ENCODE measurements at places on chromosomes 7 and 10. TPM values are rescaled to one million over a fixed set of nuclear protein-coding genes. Genes with fewer than 3 reads are reported as not detected.

The OR9A2 gene
- total RNA-seq, result not detected

- DNase-seq, result no peak
These were observed 251.9 kb upstream of the HGF start for GRCh38 chr7:82021713-82022112.

The TRIM73 gene
- 5.4 TPM for total RNA-seq

The AKR1D1 gene
- not detected for total RNA-seq

The LRIT1 gene
- total RNA-seq, result not detected

DNA sequence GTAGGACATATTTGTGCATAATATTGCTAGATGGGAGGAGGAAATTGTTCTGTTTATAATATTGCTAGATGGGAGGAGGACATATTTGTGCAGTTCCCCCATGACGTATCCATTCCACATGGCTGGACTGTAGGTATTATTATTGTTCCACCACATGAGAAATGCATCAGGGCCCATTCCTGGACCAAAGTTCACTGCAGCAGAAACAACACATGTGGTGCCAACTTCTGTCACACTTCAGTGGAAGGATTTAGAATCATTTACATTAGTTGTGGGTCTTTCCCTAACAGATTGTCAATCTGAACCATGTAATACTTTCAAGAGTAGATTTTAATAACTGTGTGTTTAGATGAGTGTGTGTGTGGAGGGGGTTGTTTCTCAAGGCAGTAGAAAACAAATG, 32.7 kb upstream of the MACC1 start:
- DNase-seq, result no peak

DNA sequence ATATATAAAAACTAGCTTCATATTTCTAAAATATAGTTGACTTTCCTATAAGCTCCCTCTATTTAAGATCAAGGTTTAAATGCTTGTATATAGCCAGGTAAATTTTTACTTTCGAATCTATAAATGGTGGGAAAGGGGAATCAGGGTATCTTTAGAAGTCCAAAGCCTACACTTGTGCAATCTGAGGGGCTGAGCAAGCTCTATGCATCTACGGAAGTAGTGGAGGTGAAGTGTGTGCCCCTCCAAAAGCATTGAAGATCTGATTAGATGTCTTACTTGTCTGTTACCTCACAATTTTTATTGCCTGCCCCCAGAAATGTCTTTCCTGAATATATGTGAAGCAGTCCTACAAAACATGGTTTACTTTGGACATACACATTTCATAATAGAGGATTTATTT, 1.6 kb downstream of the AKAP9 start:
- no peak for DNase-seq

GRCh38 chr7:1750541-1751021, 80.5 kb downstream of the ELFN1 start:
- DNase-seq, result no peak

GRCh38 chr10:49595003-49595712, 15.0 kb upstream of the SLC18A3 start:
- peak; percentile 60 for DNase-seq

GRCh38 chr10:36464291-36464690, 661.1 kb upstream of the ANKRD30A start:
- DNase-seq, result no peak

DNA sequence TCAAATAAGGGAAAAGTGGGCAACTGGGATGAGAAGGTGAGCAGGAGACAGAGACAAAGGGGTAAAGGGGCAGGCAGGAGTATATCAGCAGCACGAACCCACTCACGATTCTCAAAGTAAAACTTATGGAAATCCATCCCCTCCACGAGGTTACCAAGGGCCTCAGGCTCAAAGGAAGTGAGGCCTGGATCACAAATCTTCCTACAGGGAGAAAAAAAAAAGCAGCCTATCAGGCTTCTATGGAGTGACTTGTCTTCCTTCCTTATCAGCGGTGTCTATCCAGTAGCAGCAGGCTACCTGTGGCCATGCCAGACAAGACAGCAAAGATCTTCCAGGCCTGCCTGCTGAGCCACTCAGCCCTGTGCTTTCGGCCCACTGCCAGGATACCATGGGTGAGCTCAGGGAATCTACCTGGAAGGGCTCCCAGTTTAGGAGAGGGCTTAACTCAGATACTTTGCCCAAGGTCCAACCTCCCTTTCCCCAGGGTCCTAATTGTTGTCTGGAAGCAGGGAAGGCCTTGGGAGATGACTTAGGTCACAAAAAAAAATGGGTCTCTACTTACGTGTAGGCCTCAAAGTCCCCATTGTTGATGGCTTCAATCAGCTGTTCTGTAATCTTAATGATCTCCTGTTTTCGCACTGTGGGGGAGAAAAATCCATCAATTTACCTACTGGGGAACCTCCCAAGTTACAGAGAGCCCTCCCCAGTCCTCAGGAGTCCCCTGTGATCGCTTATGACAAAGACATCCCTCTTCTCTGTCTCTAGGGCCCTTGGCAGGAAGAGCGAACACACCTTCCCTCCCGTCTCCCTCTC, 5.7 kb upstream of the NDST2 start:
- DNase-seq, result no peak

- DNase-seq, result no peak
These were observed 649.6 kb downstream of the TNS3 start for GRCh38 chr7:46932306-46932675.

GRCh38 chr10:37975401-37975991, 951 bp downstream of the ZNF25 start:
- no peak for DNase-seq

DNA sequence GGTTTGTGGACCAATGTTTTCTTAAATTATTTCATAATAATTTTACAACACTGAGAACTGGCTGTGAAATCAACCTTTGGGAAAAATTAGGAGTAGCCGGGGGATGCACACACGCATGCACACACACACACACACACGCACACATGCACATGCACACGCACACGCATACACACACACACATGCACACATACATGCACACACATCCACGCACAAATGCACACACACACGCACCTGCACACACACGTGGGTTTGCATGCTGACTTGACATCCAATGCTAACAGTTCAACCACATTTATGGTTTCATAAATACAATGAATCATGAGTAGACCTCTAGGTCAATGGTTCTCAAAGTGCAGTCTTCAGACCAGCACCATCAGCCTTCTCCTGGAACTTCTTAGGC, 354.1 kb downstream of the DPP6 start:
- DNase-seq, result no peak

The WASHC2C gene
- total RNA-seq, result 49.9 TPM

DNA sequence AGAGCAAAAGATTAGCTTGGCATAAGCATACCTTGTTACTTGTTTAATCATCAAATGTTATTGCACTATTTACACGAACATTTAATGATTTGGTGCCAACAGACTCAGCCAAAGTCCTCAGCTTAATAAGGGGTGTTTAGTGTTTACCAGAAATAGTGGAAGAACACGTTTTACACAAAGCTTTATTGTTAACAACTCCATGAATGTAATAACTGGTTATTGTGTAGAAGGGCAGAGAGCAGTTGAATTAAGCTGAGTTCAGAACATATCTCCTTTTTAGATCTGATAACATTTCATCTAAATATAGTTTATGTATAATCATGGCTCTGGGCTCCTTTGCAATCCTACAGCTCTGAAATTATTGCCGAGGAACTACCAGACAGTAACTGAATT, 99.1 kb downstream of the CABCOCO1 start:
- DNase-seq, result no peak

DNA sequence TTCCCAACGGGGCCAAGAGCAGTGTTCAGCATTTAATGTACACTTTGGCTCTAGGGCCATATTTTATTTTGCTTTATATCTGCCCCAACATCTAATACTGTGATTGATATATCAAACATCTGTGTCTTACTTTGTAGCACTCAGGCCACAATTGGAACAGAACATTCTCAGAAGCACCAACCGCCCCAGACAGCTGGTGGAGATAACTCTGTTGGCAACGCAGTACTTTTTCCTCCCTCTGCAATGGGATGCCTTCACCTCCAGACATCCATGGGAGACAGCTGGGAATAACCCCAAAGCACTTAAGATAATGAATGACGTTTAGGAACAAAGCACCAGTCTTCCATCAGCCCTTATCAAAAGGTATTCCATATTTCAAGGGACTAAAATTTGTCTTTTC, 57.4 kb downstream of the PIP4K2A start:
- DNase-seq, result no peak

GRCh38 chr7:139532636-139533155, 9.2 kb downstream of the CLEC2L start:
- DNase-seq, result no peak

The ARPC1A gene
- total RNA-seq, result 109 TPM

GRCh38 chr10:119346095-119346832, 138.9 kb downstream of the GRK5 start:
- DNase-seq, result no peak

All from mesenteric fat pad (tissue), 1 donor.